ENCODE measurements at places on chromosomes 2 and 18.

DNA sequence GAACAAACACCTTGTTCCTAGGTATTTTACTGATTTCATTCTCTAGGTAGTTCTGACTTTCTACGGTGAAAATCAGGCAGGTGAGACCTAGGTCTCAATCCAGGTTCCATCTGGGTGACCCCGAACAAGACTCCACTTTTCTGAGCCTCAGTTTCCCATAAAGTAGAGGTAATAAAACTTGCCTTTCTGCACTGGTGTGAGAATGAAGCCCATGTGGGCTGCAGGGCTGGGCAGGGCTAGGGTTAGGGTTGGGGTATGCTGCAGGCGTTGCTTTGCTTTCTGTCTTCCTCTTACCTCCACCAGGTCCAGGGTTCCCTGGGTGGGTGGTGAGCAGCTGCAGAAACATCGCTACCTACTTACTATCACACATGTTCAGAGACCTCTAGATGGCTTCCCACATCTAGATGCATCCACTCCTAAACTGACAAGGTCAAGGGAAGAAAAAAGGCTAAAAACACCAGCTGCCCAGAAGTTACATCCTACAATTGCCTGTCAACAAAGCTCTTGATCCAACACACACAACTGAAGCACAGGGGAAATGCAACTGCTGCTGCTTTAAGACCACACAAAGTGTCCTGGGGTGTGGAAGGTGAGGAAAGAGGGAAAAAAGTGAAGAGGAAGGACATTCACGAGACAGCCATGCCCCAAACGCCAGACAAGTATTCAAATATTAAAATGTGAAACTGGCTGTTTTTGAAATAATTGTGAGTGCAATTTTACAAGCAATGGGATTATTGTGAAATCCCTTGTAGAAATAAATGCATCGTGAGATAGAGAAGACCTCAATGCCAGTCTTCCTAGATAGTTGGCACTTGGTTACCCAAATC is 23.5 kb downstream of the MBP start:
- DNase-seq, result peak; percentile 17

- DNase-seq, result no peak
These were observed 14.7 kb downstream of the LINC00305 start for GRCh38 chr18:64134044-64134747.

- no peak for DNase-seq
These were observed 717.6 kb downstream of the TDRD15 start for GRCh38 chr2:21841341-21841740.

DNA sequence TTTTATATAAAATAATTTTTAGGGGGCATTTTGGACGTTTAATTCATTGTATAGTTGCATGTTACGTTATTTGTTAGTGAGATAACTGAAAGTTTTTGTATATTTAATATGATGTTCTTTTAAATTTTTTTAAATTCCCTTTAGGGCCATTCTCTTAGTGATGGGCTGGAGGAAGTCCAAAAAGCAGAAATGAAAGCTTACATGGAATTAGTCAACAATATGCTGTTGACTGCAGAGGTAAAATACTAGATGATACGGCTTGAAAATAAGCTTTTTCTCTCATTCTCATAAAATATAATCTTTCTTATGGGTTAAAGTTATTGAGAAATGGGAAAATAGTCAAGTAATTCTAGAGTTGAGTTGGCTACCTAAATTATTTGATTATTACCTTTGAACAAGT is 58.9 kb downstream of the MTX2 start:
- DNase-seq, result no peak

- no peak for DNase-seq
These were observed 181.9 kb upstream of the DTNA start for GRCh38 chr18:34528177-34528576.

DNA sequence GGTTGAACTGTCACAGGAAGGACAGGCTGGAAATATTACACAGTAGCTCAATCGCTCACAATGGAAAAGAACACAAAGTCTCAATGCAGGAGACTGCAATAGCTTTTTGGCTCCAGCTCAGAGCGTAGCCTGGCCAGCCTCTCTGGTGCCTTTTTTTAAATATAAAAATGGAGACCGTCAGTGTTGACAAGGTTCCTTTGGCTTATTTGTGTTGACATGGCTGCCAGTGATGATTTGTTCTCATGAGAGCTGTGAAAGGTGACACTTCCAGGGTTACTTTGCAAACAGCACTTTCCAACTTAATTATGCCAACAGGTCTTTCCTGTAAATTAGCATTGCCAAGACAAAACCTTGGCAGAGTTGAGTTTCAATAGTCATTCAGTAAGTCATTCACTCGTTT is 70.8 kb downstream of the KCNE4 start:
- DNase-seq, result no peak

Data from Right ventricle myocardium superior (tissue), 1 donor.